Stimulated activated CD4-positive, alpha-beta T cell treated with anti-CD3 and anti-CD28 coated beads, Interleukin-4, amount 100 ng/mL, for 24 hours (primary cell): ENCODE measurements at places on chromosomes 16 and 17.

GRCh38 chr16:84739349-84740124 lies 39.7 kb downstream of the USP10 start:
- no peak for DNase-seq

DNA sequence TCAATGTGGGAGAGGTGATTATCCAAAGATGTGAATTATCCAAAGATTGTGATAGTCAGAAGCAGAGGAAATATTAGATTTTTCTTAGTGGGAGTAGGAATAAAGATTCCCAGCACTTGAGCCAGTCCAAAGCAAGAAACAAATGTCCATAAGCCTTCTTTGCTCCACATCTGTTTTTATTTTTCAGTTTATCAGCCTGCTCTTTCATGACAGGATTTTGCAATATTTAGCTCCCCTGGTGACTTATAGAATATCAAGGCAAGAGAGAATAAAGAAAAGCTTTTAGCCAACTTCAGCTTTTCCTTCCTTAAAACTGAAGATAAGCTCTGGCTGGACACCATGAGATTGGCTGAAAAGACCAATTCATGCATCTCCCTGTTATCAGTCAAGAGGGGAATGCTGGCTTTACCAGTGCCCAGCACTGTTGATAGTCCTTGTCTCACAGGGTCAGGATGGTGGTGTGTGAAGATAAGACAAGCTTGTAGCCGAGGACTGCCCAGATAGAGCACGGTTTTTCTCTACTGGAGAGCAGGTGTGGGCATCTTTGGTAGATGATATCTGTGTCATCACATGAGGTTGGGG lies 706.5 kb downstream of the KCNJ2 start:
- DNase-seq = no peak

GRCh38 chr16:72369274-72369673 lies 197.3 kb upstream of the PMFBP1 start:
- no peak for DNase-seq

DNA sequence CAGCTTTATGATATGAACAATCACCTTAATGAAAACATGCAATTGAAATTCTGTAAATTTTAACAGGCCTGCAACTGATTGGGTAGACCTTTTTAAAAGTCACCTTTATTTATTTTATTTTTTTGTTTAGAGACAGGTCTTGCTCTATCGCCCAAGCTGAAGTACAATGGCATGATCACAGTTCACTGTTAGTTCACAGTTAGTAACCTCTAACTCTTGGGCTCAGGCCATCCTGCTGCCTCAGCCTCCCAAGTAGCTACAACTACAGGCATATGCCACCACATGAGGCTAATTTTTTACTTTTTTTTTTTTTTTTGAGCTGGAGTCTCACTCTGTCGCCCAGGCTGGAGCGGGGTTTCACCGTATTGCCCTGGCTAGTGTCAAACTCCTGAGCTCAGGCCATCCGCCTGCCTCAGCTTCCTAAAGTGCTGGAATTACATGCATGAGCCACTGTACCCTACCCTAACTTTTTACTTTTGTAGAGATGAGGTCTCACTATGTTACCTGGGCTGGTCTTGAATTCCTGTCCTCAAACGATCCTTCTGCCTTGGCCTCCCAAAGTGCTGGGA lies 28.0 kb downstream of the AP1G1 start:
- no peak for DNase-seq

- no peak for DNase-seq
Measured at GRCh38 chr16:85514598-85515318, 98.4 kb upstream of the GSE1 start.

GRCh38 chr16:80896776-80897175 lies 92.4 kb upstream of the CDYL2 start:
- DNase-seq = no peak

GRCh38 chr17:16302856-16303255 lies 50.4 kb downstream of the CENPV start:
- DNase-seq = no peak

GRCh38 chr17:31663576-31663975 lies 195.5 kb downstream of the COPRS start:
- DNase-seq = no peak

DNA sequence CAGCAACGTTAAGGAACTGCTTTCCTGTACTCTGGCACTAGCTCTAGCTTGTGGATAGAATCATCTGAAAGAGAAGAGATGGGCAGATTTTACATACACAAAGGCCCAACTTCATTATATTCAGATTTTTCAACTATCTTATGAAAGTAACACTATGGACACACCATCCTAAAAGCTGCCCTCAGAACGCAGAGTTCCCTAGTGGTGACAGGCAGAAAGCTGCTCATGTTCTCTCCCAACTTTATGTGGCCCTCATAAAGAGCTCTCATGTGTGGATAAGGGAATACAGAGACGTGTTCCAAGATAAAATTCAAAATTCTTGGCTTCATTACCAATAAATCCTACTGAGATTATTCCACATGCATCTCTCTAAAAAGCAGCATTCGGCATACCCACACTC lies 1.5 kb downstream of the CFAP20 start:
- no peak for DNase-seq

GRCh38 chr17:56290101-56290801 lies 137.0 kb downstream of the ANKFN1 start:
- no peak for DNase-seq

DNA sequence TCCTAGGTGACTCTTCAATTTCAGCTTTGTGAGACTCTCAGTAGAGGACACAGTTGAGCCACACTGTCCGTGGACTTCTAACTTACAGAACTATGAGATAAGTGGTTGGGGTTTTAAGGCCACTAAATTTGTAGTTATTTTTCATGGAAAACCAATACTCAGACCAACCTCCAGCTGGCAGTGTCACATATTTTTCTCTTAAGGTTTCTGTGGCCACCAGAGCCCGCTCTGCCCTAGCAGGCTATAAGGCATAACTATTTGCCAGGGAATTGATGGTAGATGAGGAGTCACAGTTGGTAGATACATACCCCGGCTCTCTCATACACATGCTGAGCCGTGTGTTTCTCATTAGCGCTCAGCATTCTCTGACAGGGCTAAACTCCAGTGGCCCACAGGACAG lies 336.8 kb upstream of the MON1B start:
- no peak for DNase-seq

GRCh38 chr16:55045756-55046460 lies 115.2 kb downstream of the IRX5 start:
- no peak for DNase-seq

- DNase-seq = no peak
Measured at GRCh38 chr17:31171701-31172100, 76.9 kb downstream of the NF1 start.

DNA sequence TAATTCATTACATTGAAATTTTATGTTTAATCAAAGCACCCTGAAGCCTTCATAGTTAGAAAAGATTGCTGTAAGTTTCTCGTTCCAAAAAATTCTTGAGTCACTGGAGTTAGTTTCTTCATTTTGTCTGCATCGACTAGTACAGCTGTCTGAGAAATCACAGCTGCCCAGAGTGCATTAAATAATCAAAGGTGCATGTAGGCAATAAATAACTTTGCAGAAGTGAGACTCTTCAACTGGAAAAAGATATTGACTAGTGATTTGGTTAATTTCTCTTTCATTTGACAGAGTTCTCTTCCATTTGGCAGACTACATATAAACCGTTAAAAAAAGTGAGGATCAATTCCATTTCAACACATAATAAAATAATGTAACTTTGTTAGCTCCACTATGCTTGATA lies 234.0 kb downstream of the CNTNAP4 start:
- no peak for DNase-seq

- DNase-seq = no peak
Measured at GRCh38 chr16:3001316-3001715, 11.4 kb upstream of the CLDN9 start.

- no peak for DNase-seq
Measured at GRCh38 chr17:19656336-19656735, 7.8 kb downstream of the ALDH3A2 start.

DNA sequence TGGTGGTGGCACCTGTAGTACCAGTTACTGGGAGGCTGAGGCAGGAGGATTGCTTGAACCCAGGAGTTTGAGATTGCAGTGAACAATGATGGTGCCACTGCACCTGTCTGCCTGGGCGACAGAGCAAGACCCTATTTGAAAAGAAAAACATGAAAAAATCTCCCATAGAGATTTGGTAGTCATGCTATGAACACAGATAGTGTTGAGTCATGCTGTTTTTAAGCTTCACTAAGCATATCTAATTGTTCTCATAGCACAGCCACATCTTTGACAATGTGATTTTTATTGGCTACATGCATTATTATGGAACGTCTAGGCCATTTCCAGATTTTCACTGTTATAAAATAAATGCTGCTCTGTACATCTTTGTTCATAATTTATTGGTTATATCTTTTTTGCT lies 6.0 kb downstream of the IL34 start:
- no peak for DNase-seq
